ENCODE measurements at places on chromosomes 12 and 14.

GRCh38 chr12:26857465-26858176, 24.6 kb upstream of the ITPR2 start:
- no peak for DNase-seq

GRCh38 chr12:5509102-5509501, 77.2 kb downstream of the NTF3 start:
- no peak for DNase-seq

DNA sequence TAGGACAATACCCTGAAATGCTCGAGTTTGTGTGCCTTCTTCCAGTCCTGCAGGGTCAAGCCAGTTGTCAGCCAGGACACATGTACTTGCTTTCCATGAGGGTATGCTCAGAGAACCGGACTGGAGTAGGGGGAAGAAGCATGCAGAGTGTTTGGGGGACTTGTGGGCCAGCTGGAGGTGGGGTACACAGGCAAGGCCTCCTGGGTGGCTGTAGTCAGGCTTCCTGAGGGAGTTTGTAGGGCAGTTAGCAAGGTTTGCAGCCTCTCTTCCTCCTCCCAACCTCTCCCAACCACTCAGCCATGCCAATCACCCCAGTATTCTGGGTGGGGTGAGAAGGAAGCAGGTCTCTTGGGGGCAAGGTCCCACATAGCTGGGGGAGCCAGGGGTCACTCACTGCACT, 47.0 kb upstream of the RHOJ start:
- no peak for DNase-seq

DNA sequence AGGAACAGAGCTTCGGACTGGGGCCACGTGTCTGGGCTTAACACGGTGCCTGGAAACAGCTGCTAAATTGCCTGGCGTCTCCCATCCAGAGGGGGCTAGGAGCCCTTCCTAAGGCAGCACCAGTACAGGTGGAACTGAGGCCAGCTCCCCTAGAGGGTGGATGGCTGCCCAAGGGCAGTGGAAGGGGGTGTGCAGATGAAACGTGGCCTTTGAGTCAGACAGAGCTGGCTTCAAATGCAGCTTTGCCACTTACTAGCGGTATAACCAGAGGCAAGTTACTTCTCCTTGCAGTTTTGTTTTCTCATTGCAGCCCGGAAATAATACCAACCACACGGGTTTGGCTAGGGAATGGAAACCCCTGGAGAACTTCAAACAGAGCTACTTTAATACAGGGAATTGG, 59.3 kb upstream of the SLC24A4 start:
- DNase-seq: no peak

DNA sequence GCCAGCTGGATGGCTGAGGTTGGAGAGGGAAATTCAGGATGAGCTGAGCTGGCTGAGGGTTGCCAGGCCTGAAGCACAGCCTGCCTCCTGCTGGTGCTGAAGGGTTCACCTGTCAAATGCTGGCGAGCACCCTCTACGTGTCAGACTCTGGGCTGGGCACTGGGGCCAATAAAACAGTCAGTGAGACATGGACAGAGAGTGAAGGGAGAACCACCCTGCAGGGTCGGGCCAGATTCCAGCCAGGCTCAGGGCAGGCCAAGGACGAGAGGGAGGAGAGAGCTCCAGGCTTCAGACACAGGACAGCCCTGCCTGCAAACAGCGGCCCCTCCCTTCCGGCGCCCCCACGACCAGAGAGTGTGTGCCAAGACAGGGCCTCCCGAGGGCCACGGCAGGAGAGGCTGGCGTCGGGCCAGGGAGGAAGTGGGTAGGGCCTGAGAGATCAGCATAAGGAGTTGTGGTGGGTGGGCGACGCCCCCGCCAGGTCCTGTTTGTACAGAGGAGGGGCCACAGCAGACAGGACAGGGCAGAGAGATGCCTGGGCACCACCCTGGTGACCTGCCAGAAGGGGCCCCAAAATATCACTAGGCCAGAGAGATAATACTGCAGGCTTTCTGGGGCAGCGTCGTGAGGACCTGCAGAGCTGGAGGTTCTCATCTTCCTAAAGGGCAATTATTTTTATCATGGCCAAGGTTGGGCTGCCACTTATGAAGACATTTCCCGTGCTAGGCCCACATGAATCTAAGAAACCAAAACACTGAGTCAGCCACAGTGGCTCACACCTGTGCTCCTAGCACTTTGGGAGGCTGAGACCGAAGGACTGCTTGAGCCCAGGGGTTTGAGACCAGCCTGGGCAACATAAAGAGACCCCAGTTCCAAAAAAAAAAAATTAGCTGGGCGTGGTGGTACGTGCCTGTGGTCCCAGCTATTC, 73.1 kb upstream of the GPR68 start:
- no peak for DNase-seq

DNA sequence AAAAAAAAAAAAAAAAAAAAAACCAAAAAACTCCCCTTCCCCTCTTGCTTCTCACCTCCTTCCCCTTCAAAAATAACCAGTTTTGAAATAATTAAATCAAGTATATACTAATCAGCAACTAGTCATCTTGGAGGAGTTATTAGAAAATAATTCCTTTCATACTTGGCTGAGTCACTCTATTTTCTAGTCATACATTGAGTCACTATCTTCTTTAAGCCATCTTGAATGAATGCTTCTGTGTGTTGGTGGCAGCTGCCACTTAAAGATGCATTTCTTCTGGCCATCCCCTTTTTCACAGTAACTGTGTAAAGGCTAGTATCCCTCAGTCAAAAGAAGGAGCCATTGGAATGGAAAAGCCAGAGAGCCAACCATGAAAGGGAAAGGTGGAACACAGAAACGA, 84.2 kb upstream of the TMEM263 start:
- DNase-seq: peak; percentile 59

GRCh38 chr14:101217616-101218371, 314.3 kb upstream of the RTL1 start:
- DNase-seq: no peak
